ENCODE measurements at places on chromosomes 16 and 17.
A peak's percentile ranks its signal among the peaks of the same experiment; 100 is the strongest.

DNA sequence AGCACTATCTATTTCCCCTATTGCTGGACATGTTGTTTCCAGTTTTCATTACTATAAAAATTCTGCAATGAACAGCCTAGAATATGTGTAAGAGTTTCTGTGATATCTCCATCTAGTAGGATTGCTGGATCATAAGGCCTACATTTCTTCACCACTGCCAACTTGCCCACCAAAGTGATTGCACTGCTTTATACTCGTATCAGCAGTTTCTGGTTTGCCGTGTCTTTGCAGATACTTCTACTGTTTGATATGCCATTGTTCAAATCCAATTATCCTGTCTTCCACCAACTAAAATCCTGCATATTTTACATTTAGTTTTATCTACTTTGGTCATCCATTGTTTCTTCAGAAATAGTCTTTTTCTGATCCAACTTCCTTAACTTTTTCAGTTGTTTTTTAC is 21.1 kb downstream of the CEP95 start:
- no peak for DNase-seq

- no peak for DNase-seq
Observed at GRCh38 chr17:35073183-35073790, 9.8 kb upstream of the RFFL start.

GRCh38 chr17:17413821-17414220 is 63.0 kb upstream of the MED9 start:
- DNase-seq, result no peak

- DNase-seq, result no peak
Observed at GRCh38 chr17:68906638-68907037, 48.6 kb downstream of the ABCA8 start.

DNA sequence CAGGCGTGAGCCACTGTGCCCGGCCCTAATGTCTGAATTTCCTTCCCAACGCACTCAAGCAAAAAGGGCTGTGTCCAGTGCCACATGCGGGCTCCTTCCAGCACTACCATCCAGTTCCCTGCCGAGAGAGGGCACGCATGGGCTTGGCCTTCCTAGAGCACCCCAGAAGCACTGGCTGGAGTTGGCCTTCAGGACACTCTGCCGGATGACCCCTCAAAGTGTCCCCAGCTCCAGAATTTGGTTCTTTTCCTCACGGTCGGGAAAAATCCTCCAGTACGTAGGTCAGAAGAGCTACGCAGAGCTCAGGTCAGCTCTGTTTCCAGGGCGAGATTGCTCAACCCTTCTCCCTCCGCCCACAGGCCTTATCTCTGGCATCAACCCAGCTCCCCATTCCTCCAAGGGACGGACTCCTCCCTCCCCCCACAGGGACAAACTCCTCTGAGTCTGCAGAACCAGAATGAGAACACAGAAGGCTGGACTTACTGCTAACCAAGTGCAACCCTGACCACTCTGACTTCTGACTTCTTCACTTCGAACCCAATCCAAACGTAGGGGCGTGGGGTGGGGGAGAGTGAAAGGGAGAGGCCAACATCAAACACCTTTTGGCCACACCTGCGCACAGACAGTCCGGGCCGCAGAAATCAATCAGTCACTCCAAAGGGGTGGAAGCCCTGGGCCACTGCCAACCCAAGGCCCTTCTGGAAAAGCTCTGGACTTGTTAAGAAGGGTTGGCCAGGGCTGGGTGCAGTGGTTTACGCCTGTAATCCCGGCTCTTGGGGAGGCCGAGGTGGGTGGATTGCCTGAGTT is 3.6 kb downstream of the CDC42EP4 start:
- DNase-seq, result peak; percentile 80

DNA sequence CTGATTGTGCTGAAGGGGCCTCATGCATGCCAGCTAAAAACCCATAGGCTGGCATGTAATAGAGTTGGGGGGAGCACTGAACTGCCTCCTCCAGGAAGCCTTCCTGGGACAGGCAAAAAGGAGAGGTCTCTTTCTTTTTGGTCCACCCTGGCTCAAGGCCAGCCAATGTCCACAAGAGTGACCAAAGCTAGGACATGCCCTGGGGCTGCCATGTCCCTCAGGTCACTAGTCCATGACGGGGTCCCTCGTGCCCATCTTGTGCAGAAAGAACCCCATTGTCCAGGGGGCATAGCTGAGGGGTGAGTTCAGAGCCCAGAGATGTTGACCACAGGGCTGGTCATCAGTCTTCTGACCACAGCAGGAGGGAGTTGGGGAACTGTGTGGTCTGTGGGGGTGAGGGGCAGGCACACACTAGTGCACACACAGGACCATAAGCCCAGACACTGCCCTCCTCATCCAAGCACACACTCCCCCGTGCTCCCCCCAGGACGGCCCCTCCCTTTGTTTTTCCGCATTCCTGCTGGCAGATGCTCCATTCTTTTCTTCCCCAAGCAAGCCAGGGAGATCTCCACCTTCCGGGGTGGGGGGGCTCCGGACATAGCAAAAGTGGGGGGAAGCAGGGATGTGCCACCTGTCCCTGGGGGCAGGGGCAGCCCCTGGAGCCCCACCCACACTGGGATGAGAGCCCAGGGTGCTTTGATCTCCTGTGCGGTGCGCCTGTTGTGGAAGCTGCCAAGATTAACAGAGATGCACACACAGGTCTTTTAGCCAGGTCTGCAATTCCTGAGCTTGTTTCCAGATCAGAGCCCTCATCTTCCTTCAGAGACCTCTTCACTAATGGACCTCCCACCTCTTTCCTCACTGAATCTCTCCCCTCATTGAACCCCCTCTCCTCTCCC is 25.2 kb upstream of the PHB1 start:
- DNase-seq, result no peak

- peak; percentile 30 for DNase-seq
Observed at GRCh38 chr17:55527540-55528118, 16.4 kb upstream of the SMIM36 start.

DNA sequence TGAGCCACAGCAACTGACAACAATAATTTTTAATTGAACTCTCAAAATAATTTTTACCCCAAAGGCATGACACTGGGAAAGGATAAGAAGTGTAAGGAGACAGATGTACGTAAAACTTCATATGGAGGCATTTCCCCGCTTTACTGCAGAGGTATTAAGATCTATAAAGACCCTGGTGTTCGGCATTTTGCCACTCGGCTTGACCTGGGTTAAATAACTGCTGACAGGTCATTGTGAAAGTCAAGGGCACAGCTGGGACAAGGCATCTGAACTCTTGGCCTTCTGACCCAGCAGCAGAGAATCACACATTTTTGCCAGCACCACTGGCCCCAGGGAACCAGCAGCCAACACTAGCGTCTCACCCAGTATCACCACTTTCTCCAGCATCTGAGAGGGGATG is 372.1 kb downstream of the SOX9 start:
- no peak for DNase-seq

DNA sequence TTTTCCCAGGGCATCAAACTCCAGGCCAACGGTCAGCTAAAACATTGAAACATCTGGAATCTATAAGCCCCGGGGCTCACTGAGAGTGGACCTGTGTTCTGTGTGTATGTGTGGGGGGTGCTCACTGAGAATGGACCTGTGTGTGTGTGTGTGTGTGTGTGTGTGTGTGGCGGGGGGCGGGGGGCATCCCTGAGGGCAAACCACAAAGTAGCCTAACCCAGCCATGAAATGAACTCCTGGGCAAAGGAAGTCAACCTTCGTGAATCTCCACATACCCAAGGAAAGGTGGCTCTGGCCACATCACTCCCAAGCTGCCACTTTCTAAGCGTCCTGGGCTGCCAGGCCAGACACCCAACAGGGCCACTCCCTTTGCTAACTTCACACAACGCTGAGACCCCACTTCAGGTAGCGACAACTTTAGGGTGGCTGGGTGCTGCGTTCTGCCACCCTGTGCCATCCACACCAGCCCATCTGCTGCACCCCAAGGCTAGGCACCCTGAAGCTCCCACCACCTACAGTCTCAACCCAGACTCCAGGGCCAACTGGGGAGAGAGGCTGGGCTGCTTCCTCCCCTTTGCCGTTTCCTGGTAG is 1.6 kb downstream of the MAFG start:
- no peak for DNase-seq

DNA sequence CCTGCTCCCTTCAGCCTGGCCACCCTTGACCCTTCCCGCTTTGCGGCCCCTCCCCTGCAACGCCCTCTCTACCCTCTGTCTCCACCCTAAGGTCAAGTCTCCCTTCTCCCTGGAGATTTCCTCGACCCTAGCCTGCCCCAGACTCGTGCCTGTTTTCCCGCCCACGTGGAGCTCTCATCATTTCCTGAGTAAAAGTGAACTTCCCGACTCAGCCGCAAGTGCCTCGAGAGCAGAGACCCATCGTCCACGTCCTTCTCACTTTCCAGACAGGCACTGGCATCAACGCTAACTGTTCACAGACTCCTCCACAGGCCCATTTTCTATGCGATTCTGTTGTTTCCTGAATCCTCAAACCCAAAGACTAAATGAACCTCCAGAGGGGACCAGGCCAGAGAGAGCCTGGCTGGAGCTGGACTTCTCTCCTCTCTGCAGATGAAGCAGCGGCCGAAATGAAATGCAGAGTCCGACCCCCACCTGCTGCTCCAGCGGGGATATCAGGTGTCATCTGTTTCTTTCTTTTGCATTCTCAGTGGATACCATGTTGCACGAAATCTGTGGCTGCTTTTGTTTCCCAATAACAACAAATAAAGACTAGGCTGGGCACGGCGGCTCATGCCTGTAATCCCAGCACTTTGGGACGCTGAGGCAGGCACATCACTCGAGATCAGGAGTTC is 52.5 kb downstream of the RTN4RL1 start:
- DNase-seq, result no peak

- no peak for DNase-seq
Observed at GRCh38 chr16:89537549-89537925, 22.9 kb upstream of the RPL13 start.

GRCh38 chr17:1273492-1274244 is 3.4 kb downstream of the BHLHA9 start:
- no peak for DNase-seq

GRCh38 chr16:83878838-83879237 is 20.1 kb upstream of the MLYCD start:
- DNase-seq, result no peak

GRCh38 chr16:82899731-82900450 is 273.1 kb downstream of the CDH13 start:
- no peak for DNase-seq
